ENCODE measurements at places on chromosomes 7 and 10. TPM values are rescaled to one million over a fixed set of nuclear protein-coding genes. Genes with fewer than 3 reads are reported as not detected.

UTF1 gene
- not detected for total RNA-seq

DNA sequence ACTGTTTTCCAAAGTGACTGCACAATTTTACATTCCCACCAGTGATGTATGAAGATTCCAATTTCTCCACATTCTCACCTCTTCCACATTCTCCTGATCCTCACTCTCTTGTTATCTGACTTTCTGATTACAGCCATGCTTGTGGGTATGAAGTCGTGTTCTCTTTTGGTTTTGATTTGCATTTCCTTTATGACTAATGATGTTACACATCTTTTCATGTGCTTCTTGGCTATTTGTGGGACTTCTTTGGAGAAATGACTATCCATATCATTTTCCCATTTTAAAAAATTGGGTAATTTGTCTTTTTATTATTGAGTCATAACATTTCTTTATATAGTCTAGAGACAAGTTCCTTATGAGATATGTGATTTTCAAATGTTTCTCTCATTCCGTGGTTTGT, 10.5 kb upstream of the GIMAP8 start:
- DNase-seq = no peak

DNA sequence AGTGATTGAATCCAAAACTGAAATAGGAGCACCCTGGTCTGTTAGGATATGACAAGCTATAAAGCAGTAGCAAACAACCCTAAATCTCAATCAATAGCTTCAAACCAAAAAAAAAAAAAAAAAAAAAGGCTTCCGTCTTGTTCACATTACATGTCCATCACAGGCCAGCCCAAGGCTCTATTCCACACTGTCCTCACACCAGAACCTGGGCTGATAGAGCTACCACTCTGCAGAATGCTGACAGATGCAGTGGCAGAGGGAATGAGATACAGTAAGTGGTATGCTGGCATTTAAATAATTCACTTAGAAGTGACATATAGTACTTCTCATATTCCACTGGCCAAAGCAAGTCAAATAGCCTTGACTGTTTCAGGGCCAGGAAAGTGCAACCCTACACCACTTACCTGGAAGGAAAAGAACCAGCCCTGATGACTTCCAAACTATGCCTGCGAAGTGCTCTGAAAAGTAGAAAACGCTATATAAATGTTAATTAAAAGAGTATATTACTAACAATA, 5.8 kb downstream of the CDCA7L start:
- no peak for DNase-seq

DNA sequence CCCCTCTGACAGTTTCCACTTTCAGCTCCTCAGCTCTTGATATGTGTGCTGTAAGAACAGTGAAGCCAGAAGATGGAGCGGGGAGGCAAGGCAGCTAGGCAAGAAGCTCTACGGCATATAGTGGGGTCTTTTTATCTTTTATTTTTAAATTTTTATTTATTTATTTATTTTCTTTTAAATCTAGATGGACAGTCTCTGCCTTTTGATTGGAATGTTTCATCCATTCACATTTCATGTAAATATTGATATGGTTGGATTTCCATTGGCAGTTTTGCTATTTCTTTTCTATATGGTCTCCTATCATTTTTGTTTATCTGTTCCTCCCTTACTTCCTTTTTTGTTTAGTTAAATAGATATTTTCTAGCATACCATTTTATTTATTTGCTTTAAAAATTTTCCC, 183.7 kb downstream of the TMEM178B start:
- no peak for DNase-seq

DNA sequence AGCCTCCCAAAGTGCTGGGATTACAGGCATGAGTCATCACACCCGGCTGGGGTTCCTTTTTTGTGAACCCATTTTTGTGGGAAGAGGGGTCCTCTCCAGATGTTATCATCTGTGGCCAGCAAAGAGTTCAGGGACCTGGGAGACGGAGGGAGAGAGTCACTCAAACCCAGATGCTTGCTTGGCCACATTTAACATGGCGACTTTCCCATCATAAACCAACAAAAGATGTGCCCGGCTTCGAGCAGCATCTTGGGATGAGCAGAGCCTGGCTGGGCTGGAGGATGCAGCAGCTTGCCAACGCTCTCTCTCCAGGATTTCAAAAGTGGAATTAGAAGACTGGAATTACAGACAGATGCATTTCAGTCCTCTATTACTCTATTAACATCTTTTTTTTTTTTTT, 19.1 kb upstream of the HABP2 start:
- peak; percentile 34 for DNase-seq
